ENCODE measurements at places on chromosomes 4 and X.
A peak's percentile ranks its signal among the peaks of the same experiment; 100 is the strongest.

DNA sequence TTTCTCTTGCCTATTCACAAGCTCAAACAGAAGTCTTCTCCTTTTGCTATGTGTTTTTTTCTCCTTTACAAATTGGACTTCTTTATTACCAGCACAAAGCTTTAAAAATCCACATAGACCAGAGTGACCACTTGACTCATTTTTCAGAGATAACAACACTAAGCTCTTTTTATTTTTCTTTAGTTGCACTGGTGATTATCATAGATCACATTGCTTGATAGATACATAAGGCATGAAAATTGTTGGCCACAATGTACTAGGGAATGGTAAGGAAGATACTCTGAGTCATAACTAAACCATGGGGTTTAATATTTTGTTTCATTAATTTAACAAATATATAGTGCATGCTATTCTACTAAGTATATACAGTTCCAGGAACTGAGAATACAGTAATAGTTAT, 159.0 kb downstream of the GASK1B start:
- DNase-seq = peak; percentile 21

GRCh38 chr4:120844528-120844921, 78.0 kb downstream of the PRDM5 start:
- no peak for DNase-seq

- DNase-seq = peak; percentile 33
Observed at GRCh38 chr4:98262431-98262830, 1.2 kb downstream of the RAP1GDS1 start.

GRCh38 chrX:111308039-111308438, 37.8 kb upstream of the CAPN6 start:
- no peak for DNase-seq

DNA sequence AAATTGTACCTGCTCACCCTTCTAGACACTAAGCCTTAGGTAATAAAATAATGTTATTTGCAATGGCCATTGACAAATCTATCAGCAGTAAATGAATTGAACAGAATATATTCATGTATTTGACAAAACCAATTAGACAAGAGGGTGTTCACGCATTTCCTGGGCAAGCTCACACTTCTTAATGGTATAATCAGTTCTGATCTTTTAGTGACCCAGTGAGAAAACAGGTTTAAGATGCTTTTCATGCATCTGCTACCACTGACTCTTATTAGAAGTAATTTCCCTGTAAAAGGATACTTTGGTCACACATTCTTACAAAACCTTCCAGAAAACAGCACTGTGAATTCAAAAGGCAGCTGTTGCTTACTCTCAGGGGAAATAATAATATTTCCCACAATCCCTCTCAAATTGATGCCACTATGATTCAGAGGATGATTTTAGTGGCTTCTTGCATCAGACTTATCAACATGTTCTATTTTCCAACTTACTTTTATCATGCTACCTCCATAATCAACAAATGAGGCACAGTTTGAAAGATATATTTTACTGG, 313.9 kb upstream of the NWD2 start:
- no peak for DNase-seq

GRCh38 chr4:182216005-182216404, 27.2 kb upstream of the TENM3 start:
- DNase-seq = no peak

- DNase-seq = no peak
Observed at GRCh38 chr4:137621056-137621455, 88.8 kb upstream of the PCDH18 start.

- DNase-seq = no peak
Observed at GRCh38 chr4:87180767-87181166, 39.7 kb downstream of the KLHL8 start.
